ENCODE measurements at places on chromosomes 7 and 10.
A peak's percentile ranks its signal among the peaks of the same experiment; 100 is the strongest.

DNA sequence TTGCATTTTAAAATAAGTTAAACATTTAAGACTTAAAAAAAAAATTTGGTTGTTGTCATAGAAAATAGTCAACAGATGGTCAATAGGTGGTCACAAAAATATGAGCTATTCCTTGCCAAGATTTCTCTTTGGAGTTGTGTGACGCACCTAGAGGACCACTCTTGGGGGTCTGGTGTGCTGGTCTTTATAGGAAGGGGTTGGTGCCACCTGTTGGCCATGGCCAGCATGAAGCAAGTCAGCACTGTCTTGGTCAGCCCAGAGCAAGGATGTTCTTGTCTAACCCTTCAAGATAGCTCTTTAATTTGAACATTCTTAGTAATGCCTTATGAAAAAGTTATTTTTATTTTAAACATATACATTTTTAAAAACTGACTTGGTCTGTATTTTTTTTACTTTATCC is 267.9 kb upstream of the CNTNAP2 start:
- no peak for DNase-seq

DNA sequence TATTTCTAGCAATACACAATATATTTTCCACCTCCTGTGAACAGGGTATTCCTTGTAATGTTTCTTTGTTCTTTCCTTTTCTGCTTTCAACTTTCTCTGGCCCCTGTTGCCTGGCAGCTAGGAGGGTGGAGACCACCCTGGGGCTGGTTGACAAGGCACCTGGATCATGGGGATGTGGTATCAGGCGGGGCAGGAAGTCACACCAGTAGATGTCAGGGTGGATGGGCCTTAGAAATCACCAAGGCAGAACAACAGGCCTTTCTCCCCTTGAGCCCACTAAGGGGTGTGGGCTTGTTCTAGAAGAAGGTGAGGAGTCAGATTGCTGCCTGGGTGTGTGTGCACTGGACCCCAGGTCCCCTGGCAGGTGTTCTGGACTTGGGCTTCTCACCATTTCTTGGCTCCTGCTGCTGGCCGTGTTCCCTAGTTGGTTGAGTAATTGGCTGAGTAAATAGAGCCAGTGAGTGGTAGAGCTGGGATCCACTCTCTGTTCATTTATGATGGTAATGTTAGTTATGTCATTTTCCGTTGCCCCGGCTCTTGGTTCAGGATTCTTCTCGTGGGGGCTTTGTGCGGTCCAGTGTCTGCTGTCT is 24.9 kb downstream of the ZNF783 start:
- no peak for DNase-seq

- DNase-seq: no peak
These were observed 66.6 kb upstream of the ANTXRL start for GRCh38 chr10:46220187-46220586.

GRCh38 chr7:152553671-152554317 is 118.0 kb upstream of the KMT2C start:
- no peak for DNase-seq

GRCh38 chr10:5779730-5780129 is 33.5 kb downstream of the GDI2 start:
- no peak for DNase-seq

GRCh38 chr7:141012044-141012685 is 2.6 kb downstream of the MRPS33 start:
- peak; percentile 79 for DNase-seq

DNA sequence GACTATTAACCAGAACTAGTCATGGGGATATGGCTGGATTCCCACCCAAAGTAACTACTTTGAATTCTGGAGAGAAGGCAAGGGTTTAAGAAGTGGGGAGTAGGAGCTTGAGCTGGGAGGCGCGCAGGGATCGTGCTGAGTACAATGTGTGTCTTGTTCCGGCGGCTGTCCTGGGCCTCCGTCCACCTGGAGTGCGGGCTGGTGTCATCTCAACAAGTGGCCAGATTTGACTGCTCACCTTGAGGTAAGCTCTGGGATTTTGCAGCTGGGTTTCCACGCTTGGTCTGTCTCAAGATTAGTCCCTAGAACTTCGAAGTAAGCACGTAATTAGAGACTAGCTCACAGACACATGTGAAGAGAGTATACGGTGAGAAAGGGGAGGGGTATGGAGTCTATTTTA is 49.4 kb downstream of the GLRX3 start:
- no peak for DNase-seq

DNA sequence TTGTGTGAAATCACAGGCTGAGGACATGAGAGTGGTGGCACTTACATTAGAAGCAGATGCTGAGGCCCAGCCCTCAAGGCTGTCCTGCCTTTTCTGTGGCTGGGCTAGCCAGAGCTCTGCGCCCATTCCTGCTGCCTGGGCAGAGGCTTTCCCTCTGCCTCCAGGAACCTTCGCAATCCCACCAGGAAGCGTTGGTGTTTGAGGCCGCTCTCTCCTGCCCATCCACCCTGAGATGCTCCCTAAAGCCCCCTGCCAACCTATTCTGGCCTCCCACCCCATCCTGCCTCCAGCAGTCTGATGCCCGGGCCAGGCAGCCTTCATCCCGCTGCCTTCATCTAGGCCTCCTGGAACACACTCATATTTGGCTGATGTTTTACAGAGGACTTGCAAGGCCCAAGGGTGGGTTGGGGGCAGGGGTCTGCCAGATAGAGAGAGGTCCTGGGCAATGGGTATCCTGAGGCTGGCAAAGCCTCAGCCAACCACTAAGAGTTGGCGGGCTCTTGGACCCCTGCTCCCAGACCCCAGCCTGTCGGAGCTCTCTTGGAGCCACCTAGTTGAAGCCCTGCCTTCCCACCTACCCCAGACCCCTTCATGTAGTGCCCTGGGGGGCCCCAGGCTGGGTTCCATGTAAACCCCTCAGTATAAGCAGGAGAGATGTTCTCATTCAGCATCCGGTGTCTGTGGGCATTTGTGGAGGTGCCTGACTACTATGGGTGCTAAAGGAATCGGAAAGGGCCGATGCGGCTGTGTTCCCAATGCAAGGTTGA is 32.7 kb downstream of the LDB3 start:
- DNase-seq: no peak

DNA sequence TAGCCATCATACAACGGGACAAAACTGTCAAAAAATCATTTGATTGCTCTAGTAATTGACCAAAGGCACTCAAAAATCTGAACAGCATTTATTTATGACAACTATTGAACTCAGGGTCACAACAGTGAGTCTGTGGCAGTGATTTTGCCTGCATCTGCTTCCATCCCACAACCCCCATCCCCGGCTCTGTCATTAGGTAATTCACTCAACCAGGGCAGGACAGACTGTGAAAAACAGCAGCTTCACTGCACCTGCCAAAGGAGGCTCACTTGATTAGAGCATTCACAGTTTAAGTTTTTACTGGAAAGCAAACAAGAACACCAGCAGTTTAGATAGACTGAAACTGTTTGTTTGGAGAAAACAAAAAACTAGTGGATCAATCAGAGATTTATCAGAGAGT is 22.2 kb downstream of the NRCAM start:
- no peak for DNase-seq

DNA sequence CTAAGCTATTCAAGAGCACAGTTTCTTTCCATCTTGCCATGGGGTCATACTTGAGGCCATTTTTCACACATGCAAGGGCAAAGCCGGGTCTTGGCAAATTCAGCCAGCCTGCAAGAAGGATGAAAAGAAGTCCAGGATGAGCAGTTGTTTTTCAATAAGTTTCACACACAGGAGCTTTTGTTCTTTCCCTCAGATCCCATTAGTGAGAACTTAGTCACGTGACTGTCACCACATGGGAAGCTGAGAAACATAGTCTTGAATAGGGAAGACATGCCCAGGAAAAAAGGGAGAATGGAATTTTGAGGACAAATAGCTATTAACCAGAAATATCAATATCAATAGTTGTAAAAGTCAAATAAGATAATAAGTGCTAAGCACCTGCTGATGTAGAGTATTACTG is 137.7 kb downstream of the AHR start:
- no peak for DNase-seq

Data from activated CD4-positive, alpha-beta T cell treated with anti-CD3 and anti-CD28 coated beads for 4 hours (primary cell).